ENCODE measurements at places on chromosomes 2 and 18.

- peak; percentile 60 for DNase-seq
These were observed 92.4 kb upstream of the RMDN2 start for GRCh38 chr2:37832590-37833197.

GRCh38 chr2:168002021-168002553 is 245.3 kb downstream of the STK39 start:
- DNase-seq: no peak

- peak; percentile 43 for DNase-seq
These were observed 42.6 kb upstream of the EDAR start for GRCh38 chr2:109031476-109032228.

GRCh38 chr2:144405982-144406788 is 113.7 kb downstream of the ZEB2 start:
- DNase-seq: no peak

GRCh38 chr2:48344441-48344756 is 185.6 kb upstream of the STON1 start:
- no peak for DNase-seq

- no peak for DNase-seq
These were observed 33.5 kb upstream of the ZEB2 start for GRCh38 chr2:144553379-144553778.

DNA sequence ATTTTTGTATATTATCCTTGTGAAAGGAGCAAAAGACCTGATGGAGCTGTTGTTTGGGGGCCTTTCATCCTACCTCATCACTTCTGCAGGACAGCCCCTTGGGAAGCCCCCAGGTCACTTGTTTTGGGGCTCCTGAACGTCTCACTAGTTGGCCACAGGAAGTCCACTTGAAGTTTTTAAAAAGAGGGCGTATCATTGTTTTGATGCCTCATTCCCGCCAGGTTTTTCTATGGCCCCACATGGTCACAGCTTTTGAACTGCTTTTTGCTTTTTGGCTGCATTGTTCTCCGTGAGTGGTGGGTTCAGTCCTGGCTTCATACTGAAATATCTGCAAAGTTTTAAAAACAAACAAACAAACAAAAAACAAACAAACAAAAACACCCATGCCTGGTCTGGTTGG is 216.3 kb downstream of the PRKCE start:
- no peak for DNase-seq

DNA sequence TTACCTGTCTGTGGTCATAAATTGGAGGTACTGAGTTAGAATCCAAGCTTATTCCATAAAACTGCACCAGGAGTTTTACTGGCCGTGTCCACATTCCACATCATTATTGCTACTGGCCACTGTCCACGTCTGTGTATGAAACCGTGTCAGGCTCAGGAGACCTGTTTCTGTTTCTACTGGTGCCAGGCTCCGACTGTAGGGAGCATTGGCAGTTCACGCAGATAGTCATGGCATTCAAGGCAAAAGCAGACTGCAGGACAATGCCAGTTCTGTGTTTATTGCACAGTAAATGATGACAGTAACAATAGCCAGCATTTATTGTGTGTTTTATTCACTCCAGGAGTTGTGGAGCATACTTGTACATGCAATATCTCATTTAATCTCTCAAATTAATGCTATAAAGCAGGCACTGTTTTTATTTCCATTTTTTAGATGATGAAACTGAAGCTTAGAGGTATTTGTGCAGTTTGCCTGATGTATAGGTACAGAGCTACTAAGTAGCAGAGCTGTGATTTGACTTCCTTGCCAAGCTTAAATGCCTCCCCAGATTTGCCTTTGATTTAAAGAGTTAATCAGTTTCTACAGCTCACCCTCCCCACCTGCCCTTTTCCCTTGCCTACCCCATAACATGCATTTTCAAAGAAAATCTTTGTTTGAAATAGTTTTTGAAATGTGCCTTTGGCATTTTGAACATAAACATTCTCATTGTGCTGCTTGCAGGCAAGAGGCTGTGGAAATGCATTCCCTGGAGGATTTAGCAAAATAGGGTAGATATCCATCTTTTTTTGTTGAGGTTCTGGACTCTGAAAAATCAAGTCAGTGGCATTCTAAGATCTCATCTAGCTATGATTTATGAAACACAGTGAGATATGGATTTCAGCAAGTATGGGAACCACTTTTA is 55.5 kb downstream of the MAP4K4 start:
- no peak for DNase-seq

- no peak for DNase-seq
These were observed 7.8 kb upstream of the SEMA4C start for GRCh38 chr2:96877631-96878092.

DNA sequence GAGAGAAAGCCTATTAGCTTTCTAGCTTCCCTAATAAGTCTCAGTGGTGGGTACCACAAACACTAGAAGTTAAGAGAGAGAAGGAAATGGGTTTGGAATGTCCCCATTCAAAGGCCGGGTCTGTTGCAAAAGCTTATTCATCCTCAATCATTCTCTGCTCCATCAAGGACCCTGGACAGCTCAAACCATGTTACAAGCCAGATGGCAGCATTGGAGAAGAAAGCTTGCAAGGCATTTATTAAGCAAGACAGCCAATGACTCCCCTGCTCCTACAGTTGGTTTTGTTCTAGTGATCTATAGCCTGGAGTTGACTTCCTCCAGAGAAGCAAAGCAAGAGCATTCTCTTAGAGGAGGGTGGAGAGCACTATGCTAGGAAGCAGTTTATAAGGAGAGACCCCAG is 86.9 kb upstream of the LMAN1 start:
- no peak for DNase-seq

DNA sequence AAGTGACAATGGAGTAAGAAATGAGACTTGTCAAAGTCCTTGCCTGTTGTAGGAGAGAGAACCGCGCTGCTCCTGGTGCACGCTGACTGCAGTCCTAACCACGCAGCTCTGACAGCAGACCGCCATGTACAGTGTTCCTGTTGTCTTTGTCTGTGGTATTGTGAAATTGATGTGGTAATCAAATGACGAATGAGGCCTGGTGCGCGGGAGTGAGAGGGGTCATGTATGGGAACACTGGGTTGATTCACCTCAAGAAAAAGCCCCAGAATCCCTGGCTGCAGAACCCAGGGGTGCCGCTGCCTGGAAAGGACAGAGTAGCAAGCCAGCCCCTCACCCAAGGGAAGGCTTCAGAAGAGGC is 64.0 kb downstream of the INPP4A start:
- DNase-seq: no peak

DNA sequence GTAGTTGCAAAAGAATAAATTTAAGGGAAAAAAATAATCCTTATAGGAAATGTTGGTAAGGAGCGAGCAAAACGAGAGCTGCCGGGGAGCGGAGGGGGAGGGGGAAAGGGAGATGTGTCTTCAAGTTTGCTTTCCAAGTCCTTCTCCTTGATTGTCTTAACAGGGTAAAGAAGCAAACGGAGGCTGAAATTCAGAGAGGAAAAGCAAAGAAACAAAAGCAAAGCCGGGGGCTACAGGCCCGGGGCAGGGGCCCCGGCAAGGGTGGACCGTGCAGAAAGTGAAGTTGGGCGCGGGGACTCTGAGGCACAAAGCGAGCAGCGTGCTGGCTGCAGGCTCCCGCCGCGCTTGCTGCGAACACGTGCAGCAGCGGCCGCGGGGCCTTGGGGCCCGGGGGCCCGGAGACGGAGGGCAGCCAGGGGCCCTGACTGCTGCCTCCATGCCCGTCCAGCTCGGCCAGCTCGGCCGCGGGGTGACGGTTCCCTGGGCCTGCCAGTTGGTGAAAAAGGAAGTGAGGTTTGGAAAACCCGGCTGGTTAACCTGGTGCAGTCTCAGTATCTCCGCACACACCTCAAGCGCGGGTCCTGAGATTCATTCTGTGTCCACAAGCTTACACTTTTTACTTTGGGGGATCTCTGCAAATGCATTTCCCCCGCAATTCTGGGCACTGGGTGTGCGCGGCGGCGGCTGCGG is 4.1 kb downstream of the BCL11A start:
- no peak for DNase-seq

GRCh38 chr2:210938228-210938627 is 381.8 kb downstream of the CPS1 start:
- DNase-seq: no peak

DNA sequence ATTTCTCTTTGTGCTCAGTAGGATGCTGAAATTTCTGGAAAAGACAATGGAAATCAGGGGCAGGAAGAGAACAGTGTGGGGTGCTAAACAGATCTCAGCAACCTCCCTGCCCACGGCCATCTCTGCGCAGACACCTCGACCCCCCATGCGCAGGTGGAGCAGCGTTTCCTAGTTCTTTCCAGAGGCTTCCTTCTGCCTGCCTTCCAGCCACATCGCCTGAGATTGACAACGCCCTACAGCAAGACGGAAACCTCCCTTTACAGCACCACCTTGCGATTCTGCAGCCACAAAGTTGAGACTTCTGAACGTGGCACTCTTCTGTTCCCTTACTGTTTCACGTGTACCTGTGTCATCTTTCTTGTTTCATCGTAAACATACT is 31.4 kb upstream of the CASP8 start:
- DNase-seq: no peak

DNA sequence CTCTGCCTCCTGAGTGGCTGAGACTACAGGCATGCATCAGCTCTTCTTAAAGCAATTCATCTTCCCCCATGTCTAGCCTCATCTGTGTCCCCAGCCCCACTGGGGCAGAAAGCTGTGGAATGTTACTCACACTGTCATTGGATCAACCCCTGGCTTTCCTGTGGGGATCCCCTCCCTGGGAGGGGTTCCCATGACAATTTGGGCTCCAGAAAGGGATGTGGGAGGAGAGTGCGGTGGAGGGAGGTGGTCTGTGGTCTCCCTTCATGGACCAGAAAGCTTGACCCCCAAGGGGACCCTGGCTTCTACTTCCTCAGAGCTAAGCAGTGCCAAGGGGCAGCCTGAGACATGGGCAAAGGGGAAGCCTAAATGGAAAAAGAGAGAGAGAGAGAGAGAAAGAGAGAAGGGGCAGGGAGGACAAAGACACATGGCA is 1.3 kb downstream of the NGEF start:
- DNase-seq: no peak

DNA sequence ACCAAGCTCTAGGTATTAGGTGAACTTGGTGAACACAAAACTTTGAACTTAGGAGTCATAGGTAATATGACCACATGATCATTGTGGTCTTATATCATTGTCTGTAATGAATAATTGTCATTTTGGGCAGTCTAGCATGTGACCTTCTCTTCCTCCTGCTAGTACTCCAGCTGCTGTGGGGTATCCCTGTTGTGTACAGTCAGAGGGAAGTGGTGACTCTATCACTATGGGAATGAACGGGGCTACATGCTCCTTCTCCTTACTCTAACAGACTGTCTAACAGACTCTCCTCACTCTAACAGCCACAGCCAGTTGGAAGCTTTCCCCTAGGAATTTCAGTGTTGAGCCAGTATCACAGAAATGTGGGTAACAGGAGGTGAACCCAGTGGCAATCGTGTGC is 68.2 kb upstream of the NEDD4L start:
- no peak for DNase-seq

DNA sequence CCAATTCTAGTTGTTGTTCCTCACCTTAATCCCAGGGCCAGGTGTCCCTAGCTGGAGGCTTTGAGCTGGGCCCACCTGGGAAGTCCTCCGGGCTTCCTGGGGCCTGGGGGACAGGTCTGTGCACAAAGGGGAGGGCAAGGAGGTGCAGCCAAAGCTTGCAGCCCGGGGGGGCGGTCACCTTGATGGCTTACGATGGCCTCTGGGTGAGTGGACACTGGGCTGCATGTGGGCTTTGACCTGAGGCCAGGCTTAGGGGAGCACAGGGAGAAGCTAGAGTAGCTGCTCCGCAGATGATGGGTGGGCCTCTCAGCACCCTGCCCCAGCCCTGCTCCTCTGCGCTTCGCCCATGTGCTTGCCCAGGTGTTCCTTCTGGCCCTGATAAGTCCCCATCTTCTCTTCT is 41.8 kb upstream of the HAAO start:
- no peak for DNase-seq

- no peak for DNase-seq
These were observed 130.6 kb upstream of the ATP5MC3 start for GRCh38 chr2:175312137-175312536.

GRCh38 chr2:43363120-43363519 is 136.7 kb upstream of the ZFP36L2 start:
- DNase-seq: no peak

DNA sequence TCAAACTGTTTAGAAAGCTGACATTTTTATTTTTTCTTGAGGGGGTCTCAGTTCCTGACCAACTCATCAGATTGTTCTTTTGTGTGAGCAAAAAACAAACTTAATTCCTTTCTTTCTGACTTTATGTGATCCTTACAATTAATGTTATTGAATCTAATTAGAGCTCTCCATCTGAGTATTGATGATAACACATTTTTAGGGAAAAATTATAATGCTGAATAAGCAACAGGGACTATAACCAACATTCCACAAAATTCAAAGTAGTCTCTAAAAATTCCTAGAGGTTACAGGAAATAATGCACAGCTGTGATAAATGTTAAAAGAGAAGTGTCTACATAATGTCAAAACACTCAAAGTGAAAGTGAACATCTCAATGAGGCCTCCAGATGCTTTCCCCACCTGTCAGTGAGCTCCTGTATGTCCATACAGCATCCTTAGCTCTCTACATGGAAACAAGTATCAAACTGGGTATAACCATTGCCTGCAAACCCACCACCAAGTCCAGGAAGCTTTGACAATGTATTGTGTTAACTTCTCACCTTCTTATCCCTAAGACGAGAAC is 786.0 kb upstream of the SLC39A10 start:
- DNase-seq: no peak

GRCh38 chr18:574149-574860 is 5.9 kb upstream of the CETN1 start:
- no peak for DNase-seq

- no peak for DNase-seq
These were observed 33.5 kb upstream of the PXDN start for GRCh38 chr2:1777781-1778180.

- no peak for DNase-seq
These were observed 630.5 kb downstream of the TDRD15 start for GRCh38 chr2:21754164-21754788.

- no peak for DNase-seq
These were observed 573.2 kb downstream of the METTL4 start for GRCh38 chr18:1998121-1998520.

DNA sequence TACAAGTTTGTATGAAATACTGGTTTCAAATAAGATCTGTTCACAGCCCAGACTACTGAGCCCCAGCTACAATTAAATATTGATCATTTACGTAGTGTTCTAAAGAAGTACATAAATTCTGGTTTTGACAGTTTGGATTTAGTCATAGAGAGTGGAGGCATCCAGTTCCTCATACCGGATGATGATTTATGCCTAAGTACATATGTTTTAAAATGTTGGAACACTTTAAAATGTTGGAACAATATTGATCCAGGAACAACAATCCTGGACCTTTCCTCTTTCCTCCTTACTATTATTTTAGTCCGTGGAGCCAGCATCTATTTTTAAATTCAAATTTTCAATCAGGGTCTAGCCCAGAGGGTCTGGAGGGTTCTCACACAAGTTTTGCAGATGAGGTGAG is 22.8 kb upstream of the TTN start:
- no peak for DNase-seq

- DNase-seq: peak; percentile 41
These were observed 882 bp downstream of the ZBTB14 start for GRCh38 chr18:5294457-5295230.
